ENCODE measurements at places on chromosomes 6 and 20.

GRCh38 chr20:57934007-57934805, 224.4 kb upstream of the PMEPA1 start:
- DNase-seq, result no peak

- no peak for DNase-seq
Measured at GRCh38 chr6:143164565-143165105, 103.9 kb downstream of the AIG1 start.

GRCh38 chr20:40957265-40957760, 71.3 kb upstream of the TOP1 start:
- DNase-seq, result no peak

GRCh38 chr20:46157625-46158024, 39.5 kb downstream of the CD40 start:
- no peak for DNase-seq

GRCh38 chr6:168122521-168122920, 43.5 kb upstream of the FRMD1 start:
- no peak for DNase-seq

DNA sequence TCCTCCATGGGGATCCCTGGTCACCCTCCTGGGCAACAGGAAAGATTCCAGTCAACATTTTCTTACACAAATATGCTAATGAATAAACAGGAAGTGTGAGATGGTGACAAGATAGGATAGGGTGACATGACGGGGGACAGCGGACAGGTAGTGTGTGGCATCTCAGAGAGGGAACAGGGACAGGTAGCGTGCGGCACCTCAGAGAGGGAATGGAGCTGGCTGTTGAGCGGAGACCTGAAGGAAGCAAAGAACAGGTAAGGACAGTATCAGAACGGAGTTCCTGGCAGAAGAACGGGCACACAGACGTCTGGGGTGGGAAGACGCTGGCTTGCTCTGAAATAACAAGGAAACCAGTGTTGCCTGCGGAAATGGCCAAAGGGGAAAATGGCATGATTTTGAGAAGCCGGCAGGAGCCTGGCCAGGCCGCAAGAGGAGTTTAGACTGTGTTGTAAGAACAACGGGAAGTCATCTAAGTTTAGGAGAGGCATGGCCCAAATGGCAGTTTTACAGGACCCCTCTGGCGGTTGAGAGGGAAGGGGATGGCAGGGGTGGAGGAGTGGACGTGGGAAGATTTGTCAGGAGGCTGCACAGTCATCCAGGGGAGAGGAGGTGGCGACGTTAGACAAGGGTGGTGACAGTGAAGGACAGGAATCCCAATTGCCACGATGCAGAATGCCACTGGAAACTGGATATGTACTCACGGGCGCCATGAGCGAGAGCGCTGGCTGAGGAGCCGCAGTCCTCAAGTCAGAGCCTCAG, 111.6 kb downstream of the JPH2 start:
- DNase-seq, result no peak

GRCh38 chr6:71292001-71292400, 3.4 kb downstream of the OGFRL1 start:
- DNase-seq, result no peak

GRCh38 chr6:100469101-100469859, 4.6 kb upstream of the SIM1 start:
- DNase-seq, result no peak

DNA sequence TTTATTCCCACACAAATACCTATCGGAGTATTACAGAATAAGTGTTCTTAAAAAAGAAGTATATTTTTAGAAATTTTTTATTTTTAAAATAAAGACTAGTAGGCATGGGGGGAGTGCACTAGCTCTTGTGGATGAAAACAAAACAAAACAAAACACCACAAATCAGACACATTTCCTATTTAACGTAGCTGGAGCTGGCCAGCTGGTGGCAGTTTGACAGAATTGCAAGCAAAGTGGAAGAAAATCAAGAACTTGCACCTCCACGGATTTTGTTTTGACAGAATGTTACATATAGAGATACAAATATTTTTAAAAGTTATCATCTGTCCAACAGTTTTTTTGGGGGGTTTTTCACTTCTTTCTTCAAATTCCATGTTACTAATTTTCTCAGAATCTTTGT, 63.6 kb upstream of the SNRPB2 start:
- DNase-seq, result no peak

DNA sequence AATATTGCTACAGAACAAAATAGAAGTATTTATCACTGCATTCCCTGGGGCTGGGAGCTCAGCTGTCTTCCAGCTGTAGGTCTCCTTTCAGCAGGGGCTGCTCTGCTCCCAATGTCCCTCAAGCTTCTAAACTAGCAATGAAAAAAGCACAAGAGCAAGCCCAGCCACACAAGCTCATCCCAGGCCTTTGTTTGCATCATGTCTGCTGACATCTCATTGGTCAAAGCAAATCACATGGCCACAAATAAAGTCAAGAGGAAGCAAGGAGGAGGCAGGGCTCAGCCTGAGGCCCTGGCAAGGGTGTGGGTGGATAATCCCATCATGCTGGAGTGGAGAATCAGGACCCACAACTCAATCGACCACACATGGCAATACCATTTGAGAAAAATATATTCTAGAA, 2.2 kb upstream of the BFSP1 start:
- DNase-seq, result no peak

DNA sequence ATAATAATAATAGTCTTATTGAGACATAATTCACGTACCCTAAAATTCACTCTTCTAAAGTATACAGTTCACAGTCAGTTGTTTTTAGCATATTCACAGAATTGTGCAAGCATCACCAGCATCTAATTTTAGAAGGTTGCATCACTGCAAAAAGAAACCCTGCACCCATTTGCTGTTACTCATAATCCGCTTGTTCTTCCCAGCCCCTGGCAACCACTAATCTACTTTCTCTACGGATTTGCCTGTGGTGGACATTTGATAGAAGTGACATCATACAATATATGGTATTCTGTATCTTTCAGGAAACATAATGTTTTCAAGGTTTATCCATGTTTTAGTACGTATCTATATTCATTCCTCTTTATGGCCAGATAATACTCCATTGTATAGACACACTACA, 41.5 kb upstream of the FAM184A start:
- DNase-seq, result no peak

- no peak for DNase-seq
Measured at GRCh38 chr6:3782876-3783832, 31.6 kb upstream of the PXDC1 start.

GRCh38 chr6:111812060-111813038, 60.9 kb downstream of the FYN start:
- no peak for DNase-seq

DNA sequence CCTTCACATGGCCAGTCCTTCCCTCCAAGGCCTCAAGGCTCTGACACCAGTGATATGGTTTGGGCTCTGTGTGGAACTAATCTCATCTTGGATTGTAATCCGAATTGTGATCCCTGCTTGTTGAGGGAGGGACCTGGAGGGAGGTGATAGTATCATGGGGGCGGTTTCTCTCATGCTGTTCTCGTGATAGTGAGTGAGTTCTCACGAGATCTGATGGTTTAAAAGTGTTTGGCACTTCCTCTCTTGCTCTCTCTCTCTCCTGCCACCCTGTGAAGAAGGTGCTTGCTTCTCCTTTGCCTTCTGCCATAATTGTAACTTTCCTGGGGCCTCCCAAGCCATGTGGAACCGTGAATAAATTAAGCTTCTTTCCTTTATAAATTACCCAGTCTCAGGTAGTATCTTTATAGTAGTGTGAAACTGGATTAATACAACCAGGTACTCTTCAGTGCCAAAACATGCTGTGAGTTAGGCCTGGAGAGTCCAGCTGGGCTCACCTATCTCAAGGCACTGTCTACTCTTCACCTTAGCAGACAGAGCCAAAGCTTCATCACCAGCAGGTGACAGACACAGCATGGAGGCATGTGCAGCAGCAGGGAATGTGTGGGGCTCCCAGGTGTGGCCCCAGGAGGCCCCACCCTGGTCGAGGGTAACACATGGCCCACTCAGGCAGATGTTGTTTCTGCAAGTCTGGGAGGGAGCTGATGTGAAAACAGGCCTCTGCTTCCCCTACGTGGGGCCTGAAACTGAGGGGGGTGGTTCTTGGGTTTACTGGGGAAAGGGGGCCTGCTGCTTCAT, 97.5 kb upstream of the CDYL start:
- DNase-seq, result no peak

DNA sequence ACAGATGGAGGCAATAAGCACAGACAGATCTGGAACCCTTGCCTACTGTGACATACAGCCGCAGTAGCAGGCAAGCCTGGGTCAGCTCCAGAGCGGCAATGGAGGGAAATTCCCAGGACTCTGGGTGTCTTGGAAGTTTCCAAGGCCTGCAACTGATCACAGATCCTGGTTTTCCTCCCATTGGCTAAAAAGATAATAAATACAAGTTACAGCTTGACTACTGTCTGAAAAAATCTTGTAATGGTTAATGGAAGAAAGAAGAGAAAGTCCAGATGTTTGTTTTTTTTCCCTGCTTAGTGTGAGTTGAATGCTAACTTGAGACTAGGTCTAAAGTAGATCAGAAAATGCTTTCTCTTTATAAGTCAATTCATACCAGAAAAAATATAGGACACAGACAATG, 307.6 kb downstream of the ALDH8A1 start:
- no peak for DNase-seq

GRCh38 chr6:146551545-146551944, 7.9 kb downstream of the RAB32 start:
- DNase-seq, result no peak

DNA sequence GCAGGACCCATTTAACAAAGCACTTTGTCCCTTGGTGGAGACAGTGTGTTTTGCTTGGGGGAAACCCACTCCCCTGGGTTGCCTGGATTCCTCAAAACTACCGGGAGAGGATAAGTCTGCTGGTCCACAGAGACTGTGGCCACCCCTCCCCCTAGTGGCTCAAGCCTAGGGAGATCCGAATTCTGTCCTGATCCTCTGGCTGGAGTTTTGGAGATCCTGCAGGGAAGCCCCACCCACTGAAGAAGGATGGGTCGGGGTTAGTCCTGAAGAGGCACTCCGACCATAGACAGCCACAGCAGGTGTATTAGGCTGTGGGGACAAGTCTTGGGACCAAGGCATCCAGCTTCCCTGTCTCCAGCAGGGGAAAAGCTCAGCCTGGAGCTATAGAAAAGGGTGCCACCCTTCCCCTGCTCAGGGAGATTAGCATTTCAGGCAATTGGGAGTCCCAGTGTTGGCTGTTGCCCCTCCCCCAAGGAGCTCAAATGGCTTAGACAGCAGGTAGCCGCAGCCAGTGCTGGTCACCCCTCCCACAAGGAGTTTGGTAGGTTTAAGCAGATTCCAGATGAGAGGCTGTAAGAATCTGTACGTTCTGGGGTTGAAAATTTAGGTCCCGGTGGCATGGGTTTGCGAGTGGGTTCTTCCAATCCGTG, 750.0 kb downstream of the TBC1D32 start:
- no peak for DNase-seq

DNA sequence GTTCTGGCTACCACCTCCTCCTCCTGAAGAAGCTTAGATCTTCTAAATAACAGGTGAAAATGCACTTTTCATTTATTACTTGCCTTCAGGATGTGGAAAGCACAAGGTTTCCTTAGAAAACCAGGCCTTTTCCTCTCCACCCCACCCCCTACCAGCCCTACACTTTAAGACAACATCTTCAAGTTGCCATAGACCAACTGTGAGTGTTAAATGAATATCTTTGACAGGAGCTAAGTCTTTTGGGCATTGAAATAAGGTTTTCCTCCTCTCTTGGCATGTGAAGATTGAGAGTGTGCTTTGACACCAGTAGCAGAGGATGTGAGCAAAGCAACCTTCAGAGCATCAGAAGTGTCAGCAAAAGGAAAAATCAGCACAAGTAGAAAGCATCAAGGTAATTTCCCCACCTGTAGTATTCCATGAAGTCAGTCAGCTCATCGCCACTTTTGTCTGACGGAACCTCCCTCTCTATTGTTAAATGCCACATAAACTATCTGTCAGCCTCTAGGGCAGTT, 532.3 kb upstream of the MMS22L start:
- no peak for DNase-seq

DNA sequence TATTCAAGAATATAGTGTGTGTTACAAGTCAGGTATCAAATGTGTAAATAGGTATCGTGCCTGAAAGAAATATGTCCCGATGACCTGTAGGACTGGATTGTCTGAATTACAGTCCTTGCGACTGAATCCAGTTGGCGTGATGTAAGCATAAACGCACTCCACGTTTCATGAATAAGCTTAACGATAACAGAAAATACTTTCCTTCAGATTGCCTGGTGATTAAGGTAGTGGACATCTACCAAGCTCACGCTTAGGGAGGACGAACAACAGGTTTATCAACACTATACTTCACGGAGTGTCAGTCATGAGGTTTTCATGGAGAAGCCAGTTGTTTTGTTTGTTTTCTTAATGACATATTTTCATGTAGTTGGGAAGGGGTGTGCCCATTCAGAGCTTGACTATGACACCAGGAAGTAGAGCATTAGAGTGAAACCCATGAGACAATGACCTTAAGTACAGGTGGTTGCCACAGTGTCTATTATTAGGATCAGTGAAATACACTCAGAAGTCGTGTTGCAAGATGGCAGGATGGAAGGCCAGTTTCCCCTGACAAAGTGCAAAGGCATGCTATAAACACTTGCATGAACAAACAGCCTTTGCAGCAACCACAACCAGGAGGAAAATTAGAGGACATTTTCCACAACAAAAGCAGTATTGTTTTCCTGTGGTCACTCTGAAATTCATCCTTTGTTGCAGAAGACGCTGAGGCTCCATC, 305.8 kb upstream of the PRDM1 start:
- DNase-seq, result no peak

GRCh38 chr6:44897316-44897715, 430.8 kb upstream of the RUNX2 start:
- DNase-seq, result no peak

GRCh38 chr6:116323863-116324262, 44.1 kb upstream of the TSPYL1 start:
- DNase-seq, result no peak

DNA sequence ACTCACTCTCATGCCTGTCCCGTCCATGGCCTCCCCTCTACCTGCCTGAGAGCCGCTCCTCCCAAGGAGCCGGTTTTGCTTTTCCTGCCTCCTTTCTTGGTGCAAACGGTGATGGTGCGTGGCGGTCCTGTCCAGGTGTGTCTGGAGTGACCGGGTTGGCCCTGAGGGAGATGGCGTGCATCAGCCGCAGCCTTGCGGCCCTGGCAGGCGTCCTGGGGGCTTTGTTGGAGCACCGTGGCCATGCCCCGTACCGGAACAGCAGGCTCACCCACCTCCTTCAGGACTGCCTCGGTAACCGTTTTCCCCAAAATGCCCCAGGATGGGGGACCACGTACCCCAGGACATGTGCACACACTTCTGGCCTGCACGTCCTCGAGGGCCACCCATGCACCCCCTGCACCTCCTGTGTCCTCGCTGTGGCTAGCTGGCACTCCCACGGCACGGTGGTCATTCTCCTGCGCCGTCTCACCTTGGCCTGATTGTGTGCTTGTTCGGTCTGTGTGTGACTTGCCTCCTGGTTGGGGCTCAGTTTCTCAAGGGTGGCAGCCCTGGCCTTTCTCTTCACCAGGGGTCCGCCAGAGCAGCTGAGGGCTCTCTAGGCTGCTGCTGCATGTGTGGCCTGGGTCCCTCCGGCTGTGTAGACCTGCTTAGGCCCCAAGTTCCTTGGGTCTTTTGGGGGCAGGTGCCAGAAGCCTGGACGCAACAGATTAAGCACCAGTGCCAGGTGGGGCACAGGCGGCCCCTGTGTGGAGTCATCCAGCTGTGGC, 36.4 kb downstream of the FRMD1 start:
- DNase-seq, result no peak
